ENCODE measurements at places on chromosomes 5 and 9.

- no peak for DNase-seq
These were observed 95.0 kb upstream of the SLC25A48 start for GRCh38 chr5:135739383-135739981.

- peak; percentile 9 for DNase-seq
These were observed 1.7 kb downstream of the GRIN3A start for GRCh38 chr9:101736717-101737116.

DNA sequence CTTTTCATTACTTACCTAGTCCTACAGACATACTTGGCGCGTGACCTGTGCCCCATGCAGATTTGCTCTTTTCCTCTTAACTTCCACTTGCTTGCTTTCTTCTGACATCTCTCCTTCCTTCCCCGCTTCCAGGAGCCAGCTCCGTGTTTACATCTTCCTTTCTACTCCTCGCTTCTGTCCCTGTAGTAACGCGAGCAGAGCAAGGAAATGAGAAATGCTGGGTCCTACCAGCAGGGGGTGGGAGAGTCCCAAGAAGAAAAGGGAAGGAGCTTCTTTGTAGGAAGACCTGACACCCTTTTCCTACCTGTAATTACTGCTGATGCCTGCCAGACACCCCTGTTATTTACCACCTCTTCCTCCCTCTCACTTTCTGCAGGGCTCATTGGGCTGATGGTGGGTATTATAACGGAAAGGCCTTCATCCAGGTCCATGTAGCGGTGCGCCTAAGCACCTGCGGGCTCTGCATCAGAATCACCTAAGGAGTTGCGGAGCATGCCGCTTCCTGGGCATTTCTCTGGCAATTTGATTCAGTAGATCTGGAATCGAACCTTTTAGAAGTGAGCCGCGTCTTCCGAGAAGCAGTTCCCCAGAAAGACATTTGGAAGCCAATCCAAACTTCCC lies 1260.8 kb upstream of the WWC1 start:
- peak; percentile 14 for DNase-seq

DNA sequence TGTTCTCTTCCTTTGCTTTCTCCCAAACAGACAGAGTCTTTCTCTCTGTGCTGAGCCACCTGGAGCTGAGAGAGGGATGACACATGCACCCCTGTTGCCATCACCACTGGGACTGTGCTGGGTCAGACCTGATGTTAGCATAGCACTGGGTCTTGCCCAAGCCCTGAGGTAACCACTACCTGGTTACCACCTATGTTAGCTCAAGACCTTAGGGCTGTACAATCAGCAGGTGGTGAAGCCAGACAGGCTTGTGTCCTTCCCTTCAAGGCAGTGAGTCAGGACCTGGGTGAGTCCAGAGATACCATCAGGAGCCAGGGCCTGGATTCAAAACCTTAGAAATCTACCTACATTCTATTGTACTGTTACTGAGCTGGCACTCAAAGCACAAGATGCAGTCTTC lies 32.1 kb downstream of the FST start:
- no peak for DNase-seq

DNA sequence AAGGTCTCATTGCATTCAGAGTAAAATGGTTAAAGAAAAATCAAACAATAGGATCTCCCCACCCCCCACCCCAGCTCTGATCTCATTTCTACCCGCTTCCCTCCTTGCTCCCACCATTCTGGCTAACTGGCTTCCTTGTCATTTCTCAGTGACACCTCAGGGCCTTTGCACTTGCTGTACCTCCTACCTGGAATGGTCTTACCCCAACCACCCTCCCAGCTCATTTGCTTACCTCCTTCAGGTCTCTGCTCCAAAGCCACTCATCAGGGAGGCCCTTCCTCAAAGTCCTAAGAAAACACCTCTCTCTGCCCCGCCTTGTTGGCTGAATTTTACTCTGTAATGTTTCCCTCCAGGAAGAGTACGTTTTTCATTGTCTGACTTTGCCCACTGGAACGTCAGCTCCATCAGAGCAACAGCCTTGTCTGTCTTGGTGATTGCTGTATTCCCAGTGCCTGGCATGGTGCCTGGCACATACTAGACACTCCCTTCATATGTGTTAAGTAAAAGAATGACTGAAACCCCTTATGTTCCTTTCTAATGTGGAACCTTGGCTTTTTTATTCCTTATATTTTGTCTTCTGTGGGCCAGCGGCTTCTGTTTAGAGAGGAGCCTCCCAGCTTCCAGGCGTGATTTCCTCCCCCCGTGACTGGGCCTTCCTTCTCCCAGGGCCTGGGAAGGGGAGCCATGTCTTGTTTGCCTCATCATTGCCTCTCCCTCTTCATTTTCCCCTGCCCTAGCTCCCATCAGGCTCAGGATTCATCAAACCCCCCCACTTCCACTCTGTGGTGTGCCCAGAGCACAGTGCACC lies 26.9 kb downstream of the NEURL1B start:
- no peak for DNase-seq

DNA sequence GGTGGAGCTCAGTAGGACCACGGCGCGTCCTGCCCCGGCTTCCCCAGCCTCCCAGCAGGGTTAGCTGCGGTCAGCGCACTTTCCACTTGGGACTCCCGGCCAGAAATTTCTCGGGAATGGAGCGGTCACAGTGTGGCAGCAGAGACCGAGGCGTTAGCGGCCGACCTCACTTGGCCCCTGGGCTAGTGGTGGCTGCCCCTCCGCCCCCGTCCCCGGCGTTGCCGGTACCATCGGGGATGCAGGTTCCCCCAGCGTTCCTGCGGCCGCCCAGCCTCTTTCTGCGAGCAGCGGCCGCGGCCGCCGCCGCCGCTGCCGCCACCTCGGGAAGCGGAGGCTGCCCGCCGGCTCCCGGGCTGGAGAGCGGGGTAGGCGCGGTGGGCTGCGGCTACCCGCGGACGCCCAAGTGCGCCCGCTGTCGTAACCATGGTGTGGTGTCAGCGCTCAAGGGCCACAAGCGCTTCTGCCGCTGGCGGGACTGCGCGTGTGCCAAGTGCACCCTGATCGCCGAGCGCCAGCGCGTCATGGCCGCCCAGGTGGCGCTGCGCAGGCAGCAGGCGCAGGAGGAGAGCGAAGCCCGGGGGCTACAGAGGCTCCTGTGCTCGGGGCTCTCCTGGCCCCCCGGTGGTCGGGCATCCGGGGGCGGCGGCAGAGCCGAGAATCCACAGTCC lies 460 bp downstream of the DMRTA1 start:
- DNase-seq: peak; percentile 56

DNA sequence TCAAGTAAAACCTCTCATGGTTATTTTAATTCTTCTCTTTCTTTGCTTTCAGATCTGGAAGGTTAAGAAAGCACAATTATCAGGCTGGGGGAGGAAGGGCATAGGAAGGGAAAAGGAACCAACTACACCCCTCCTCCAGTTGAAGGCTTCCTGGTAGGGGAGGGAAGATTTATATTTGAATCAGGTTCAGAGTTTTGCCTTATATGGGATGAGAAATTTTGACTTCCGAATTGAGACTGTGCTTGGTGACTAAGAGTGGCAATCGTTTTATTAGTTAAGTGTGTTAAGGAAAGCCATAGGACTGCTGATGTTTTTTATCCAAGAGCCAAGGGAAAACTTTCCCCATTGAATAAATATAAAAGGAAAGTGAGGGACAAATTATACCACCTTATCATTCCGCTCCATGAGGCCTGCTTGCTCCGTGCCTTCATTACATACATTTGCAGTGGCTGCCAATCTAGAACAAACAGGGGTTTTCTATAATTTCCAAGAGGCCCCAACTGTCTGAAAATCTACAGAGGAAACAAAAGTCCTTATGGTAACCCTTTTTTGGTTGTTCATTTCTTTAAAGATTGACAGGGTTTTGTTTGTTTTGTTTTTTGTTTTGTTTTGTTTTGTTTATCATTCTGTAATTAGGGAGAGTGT lies 115.7 kb upstream of the EPB41L4A start:
- no peak for DNase-seq

DNA sequence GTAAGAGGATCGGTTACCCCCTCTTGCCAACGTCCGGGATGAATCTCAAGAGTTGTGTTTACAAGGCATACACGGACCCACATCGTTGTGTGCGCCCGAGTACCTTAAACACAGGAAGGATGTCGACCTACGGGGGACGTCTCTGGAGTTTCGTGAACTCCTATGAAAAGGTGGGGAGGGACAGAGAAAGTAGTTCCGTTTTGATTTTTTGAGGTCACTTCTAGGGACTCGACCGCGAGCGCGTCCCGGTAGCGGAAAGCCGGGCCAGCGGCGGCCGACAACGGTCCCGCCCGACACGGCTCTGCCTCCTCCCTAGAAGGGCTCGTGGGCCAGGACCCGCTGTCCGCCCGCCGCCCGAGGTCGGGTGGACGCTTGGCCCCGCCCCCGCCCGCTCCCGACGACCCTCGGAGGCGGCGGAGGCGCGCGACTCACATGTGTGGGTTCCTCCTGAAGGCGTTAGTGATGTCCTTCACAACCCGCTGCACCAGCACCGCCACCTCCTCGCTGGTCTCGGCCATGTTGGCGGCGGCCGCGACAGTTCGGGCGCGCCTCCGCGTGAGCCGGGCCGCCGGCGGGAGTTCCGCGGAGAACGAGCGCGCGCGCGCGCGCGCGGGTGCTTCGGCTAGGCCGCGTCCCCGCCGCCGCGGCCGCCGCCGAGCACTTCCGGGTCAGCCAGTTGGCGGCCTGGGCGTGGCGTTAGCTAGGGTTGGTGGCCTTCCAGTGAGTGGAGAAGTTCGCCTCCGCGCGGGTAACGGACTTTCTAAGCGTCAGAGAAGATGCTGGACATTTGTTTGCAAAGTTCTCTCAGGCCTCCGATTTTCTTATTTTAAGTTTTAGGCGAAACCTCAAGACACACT lies at the start of gene PTAR1:
Gene PTAR1 (minus strand): TSS at position 591 of the 857 bp plus-strand sequence. CDS start 73 bp downstream, at position 518.
- DNase-seq: peak; percentile 91

GRCh38 chr9:91690540-91691249 lies 259.3 kb downstream of the ROR2 start:
- DNase-seq: no peak

DNA sequence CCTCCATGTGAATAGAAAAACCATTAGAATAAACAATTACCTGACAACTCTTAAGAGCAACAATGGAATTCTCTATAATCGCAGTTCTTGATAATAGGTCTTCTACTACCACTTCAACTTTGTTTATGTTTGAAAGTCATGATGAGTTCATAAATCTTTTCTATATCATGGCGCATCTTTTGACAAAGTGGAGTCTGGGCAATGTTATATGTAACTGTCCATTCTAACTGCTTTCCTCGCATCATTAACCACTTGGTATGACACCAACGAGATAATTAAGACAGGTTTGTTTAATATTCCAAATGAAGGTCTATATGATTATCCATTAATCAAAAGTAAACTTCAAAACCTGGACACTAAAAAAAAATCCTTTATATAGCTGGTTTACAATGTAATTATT lies 272.0 kb downstream of the DENND1A start:
- DNase-seq: no peak

DNA sequence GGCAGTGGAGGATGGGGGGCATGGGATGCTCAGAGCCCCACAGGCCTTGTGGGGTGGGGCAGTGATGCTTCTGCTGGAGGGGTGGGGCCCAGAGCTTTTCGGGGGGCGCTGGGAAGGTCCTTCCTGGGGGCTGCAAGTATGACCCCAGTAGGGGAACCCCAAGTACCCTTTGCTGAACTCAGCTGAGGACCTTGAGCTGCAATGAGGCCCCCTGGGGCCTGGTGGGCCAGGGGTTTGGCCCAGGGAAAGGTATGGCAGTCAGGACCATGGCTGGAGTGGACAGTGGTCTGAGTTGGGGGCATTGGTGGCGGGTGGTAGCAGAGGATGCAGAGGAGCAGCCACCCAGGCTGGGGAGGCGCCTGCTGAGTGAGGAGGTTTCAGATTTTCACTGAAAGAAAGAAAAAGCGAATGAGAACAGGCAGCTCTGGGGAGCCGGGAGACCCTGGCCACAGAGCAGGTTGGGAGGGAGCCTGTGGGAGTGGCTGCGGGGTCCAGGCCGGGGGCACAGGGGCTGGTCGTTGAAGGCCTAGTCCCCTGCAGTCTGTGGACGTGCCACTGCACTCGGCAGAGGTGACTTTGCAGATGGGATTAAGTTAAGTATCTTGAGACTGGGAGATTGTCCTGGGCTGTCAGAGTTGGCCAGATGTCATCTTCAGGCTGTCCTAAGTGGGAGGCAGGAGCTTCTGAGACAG lies 19.2 kb downstream of the WNK2 start:
- DNase-seq: no peak

DNA sequence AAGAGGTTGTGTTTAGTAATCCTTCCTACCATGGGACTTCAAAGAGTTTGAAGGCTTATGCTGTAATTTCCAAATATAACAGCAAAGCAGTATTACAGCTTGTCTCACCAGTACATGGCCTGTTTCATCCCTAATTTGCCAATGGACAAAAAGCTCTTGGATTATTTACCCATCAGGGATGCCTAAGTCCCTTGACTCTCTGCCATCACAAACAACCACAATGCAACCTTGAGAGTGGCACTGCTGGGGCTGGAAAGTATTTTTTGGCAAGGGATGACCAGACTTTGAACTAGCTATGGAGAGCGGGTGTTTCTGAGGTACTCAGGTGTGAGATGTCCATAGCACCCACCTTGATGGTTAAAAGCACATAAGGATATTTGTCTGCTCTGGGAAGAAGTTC lies 9.1 kb downstream of the MAMDC2 start:
- DNase-seq: no peak

- no peak for DNase-seq
These were observed 2.8 kb upstream of the WWC1 start for GRCh38 chr5:168288349-168289245.

- DNase-seq: no peak
These were observed 46.5 kb upstream of the GFPT2 start for GRCh38 chr5:180399401-180400215.

DNA sequence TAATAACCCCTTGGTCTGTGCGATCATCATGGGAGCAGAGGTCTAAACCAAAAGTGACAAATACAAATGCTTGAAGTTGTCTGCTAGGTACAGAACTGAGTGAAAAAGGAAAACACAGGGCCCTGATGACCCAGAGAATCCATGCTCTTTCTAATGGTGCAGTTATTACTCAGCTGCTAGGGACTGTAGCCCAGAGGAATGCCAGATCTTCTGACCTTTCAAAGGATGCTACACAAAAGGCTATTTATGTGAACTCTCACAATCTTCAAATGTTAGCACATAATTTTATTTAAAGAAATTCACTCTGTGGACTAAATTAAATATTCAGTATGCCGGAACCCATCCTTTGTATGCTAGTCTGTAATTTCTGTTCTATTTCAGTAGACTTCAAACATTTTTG lies 79.9 kb downstream of the PRR16 start:
- no peak for DNase-seq

DNA sequence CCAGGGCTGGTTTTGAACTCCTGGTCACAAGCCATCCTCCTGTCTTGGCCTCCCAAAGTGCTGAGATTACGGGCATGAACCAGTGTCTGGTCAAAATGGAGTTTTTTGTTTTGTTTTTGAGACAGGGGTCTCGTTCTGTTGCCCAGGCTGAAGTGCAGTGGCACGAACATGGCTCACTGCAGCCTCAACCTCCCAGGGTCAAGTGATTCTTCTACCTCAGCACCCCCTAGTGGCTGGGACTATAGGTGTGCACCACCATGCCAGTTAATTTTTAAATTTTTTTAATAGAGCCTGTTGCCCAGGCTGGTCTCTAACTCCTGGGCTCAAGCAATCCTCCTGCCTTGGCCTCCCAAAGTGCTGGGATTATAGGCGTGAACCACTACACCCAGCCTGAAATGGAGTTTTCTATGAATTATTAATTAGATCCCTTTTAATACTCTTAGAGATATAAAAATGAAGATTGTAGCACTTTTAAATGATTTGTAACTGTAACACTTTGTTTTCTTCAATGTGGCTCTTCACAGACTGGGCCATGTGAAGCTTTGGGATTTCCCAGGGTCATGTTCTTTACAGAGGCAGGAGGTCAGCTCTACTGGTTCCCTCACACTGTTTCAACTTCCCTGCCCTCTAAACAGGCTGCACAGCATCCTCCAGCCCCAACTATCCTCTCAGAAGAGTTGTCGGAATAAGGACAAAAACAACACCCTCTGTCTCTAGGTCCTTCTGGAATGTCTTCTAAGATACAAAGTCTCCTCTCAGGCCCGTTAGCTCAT lies 32.7 kb upstream of the SPARC start:
- peak; percentile 17 for DNase-seq
